ENCODE measurements at places on chromosomes 4 and X.

DNA sequence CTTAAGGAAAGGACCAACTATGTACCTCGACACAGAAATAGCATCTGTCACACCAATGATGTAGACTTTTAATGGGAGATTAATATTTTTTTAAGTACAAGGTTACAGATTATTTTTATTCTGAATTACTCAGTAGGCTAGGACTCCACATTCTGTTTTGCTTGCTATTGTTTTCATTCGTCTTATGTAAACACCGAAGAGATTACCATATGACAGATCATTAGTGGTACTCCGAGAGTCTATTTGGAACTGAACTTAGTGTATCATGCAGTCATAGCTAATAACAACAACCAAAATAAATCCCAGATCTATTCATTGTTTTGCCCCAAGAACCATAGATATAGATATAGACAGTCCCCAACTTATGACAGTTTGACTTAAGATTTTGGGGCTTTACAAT lies 139.7 kb upstream of the SPRY1 start:
- DNase-seq, result no peak

DNA sequence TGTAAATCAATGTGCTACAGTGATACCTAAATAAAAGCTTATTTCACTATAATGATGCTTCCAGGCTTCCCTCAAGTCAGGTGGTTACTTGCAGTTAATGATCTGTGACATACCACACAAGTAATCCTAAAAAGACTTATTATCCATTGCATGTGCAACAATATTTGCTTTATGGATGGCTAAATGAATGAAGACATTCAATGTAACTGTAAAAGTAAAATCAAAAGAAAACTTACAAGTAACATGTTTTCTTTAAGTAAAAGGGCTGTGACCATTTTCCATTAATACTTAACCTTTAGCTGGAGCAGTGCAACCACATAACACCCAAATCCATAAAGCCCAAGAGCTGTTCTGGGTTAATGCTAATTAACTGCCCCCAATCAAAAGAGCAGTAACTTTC lies 42.6 kb downstream of the RAB28 start:
- no peak for DNase-seq

GRCh38 chrX:131264053-131264452 lies 25.1 kb downstream of the IGSF1 start:
- no peak for DNase-seq

DNA sequence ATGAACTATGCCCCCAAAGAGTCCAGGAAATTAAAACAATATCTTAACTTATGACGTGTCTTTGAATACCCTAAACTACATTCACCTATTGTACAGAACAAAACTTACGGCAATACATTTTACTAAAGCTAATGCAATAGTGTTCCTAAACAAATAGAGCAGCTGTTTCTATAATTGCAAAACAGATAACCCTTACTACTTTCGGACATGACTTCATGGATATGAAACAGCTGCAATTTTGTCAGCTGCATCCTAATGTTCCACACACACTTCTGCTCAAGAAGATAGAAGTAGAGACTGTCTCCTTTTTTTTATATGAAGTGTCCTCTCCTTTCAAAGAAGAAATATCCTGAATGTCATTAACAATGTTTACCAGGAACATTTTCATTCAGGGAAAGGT lies 174.9 kb downstream of the ACTRT1 start:
- no peak for DNase-seq

GRCh38 chr4:138864961-138865720 lies 150.4 kb upstream of the NOCT start:
- DNase-seq, result no peak

DNA sequence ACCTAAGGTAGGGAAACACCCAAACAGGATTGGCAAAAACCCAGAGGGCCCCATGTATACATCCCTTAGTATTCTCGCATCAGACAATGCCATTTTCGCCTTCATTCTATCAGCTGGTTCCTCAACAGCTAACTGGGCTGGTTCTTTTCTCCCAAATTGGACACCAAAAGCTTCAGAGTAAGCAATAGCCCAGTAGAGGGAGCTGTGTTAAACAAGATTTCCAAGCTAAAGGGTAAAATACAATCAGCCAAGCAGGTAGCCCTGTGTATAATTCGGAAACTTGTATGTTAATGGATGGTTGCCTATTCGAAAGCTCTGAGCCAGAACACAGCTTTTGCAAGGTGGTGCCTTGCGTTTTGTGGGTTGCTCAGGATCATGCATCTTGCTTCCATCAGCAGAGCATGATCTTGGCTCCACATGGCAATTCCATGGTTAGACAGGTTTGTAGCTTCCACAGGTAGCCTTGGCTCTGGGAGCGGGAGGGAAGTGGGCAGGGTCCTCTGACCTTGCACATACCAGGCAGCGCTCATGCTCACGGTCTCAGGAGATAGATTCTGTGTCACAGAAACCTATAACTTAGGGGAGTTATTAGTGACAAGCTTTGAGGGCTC lies 115.2 kb upstream of the LNX1 start:
- peak; percentile 67 for DNase-seq

DNA sequence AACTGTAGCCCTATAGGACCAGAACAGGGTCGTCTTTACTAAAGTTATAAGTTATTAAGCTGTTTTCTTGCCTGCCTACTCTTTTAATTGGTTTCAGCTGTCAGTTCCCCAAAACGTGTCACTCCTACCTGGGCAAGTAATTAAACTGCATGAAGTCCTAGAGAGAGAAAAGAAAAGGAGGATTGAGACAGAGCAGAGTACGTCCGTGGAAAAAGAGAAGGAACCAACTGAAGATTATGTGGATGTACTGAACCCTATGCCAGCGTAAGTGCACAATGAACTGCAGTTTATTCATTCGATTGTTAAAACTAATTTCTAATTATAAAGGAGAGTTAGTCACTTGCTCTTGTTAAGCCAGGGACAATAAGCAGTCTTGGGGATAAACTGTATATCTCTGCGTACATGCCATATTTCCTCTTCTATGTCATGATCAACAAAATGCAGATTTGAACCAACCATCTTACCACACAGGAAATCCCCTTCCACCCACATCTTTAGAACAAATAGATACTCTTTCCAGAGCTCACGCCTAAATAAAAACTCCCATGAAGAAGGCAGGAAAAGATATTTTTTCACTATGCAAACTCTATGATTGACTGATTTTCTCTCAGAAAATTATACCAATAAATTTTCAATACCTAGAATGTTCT lies 22.8 kb downstream of the STAP1 start:
- peak; percentile 48 for DNase-seq

GRCh38 chr4:107780665-107781064 lies 44.1 kb upstream of the SGMS2 start:
- DNase-seq, result peak; percentile 28

GRCh38 chr4:73034896-73035295 lies 34.6 kb downstream of the COX18 start:
- no peak for DNase-seq

DNA sequence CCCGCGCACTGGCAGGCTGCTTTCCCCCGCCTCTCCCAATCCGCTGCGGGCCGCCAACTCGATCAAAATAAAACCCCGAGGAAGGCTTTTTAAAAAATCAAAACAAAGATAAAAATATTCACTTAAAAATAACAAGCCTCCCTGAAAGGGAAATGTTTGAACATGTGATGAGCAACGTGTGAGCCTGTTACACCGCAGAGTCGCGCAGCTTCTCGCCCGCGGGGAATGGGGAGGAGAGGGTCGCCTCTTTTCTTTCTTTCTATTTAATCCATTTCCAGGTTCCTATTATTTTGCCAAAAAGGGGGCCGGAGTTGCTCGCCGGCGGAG lies 326.0 kb upstream of the F9 start:
- DNase-seq, result no peak

GRCh38 chrX:103716962-103717361 lies 6.3 kb downstream of the TMEM31 start:
- no peak for DNase-seq

DNA sequence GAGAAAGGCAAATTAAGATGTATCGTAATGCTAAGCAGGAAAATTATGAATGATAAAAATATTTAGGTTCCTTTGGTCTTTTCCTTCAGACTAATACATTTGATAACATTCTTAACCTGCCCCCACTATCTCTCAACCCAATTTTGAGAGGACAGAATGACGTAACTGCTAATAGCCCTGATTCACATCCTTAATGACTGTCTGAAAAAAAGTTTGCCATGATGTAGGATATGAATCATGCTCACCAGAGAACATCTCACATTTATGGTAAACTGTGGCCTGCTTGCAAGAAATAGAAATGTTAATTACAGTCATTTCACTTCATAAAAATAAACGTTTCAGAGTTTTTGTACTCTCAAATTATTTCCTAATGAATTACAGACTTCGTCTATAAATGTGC lies 128.0 kb upstream of the VEGFC start:
- DNase-seq, result no peak

DNA sequence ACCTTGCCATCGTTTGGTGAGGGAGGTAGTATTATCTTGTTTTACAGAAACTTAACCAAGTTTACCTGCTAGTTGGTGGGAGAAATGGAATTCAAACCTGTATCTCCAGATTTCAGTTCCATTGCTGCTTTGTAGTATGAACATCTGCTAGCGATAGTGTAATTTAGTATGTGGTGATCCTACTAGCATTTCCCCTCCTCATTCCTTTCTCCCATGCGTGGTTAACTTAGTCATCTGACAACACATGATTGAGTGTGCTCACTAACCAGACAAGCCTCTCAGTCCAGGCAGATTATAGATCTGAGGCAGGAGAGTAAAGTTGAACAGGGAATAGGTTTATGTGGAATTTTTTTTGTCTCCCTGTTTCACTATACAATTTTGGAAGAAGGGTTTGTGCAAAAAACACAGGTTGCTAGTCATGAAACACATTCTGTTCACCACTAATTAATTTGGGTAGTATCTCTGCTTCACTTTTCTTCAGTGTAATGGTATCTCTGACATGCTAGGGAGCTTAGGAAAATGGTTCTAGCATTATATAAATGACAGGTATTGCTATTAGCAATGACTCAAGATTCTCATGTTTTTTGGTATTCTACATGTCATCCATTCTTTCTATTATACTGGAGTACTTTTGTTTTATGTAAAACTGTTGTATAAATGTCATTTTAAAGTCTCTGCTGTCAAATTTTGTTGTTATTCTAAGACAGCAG lies 21.7 kb downstream of the RBPJ start:
- no peak for DNase-seq

DNA sequence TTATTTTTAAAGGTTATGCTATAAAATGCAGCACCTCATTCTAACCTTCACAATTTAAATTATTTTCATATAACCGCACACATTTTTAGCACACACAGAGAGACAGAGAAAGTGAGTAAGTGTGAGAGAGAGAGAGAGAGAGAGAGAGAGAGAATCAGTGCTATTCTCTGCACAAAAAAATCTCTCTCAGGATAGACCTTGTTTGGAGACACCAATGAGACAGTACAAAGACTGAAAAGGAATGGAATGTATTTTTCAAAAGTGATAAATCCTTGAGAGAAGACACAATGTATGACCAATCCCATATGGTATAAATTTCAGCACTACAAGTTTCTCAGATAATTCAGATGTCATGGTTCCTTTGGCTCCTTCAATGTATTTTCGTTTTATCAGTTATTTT lies 132.1 kb upstream of the PCDH18 start:
- DNase-seq, result no peak

DNA sequence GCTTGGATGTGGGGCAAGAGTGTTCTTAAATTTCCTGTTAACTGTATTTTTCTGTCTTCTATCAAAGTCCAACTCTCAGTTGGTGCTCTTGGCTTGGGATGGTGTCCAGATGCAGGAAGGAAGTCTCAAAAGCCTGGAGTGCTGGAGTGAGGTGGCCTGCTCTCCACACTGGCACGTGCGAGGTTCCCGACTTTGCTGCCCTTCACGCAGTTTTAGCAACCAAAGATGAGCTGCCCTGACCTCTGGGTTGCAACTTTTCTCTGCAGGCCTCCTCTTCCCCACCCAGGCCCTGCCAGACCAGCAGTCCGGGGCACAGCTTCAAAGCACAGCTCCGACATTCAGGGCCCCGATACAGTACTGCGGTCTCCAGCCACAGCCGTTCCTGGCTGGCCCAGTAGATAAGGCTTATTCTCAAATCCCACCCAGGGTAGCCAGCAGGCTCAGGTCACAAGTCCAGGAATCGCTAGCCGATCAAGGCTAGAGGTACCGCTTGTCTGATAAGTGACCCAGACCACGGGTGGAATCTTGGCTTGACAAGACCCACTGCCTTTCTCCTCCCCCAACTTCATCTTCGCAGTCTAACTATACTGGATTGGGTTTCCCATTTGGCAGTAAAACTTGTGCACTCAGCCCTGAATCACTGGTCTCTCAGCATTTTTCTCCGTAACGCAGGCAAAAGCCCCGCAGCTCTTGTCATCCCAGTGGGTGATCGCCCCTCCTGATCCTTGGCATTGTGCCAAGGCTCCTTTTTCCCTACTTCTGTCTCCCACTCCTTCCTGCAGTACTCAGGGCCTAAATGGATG lies 21.8 kb upstream of the JADE1 start:
- DNase-seq, result peak; percentile 84

GRCh38 chr4:53779025-53779424 lies 187.7 kb upstream of the LNX1 start:
- no peak for DNase-seq

DNA sequence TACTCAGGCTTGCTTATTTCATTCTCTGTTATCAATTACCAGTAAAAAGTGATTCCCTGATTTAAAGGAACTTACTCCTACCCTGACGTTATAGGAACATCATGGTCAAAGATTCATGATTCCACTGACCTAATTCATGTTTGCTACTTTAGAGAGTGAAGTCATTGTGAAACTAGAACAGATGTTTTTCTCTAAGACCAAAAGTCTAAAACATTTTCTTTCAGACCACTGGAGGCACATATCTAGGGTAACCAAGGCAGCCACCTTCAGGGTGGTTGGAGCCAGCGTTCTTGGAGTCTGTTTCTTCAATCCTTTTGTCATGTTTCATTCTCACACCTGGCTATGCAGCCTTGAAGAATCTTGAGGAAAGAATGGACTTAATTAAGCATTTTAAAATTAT lies 77.8 kb downstream of the GALNTL6 start:
- DNase-seq, result no peak

DNA sequence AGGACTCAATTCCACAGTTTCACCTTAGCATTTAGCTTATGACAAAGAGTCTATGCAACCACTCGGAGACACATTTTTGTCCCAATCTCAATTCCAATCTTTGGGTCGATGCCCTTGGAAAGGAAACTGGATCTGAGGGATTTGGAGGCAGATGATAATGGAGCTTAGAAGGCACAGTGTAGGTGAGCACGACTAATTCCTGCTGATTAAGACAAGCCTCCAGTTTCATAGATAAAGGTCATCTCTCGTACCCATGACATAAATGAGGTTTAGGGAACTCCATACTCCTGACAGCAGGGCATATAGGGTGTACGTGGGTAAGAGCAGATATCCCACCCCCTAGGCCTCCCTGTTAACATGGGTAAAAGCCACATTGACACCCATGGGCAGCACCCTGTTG lies 24.4 kb upstream of the ZNF718 start:
- no peak for DNase-seq

DNA sequence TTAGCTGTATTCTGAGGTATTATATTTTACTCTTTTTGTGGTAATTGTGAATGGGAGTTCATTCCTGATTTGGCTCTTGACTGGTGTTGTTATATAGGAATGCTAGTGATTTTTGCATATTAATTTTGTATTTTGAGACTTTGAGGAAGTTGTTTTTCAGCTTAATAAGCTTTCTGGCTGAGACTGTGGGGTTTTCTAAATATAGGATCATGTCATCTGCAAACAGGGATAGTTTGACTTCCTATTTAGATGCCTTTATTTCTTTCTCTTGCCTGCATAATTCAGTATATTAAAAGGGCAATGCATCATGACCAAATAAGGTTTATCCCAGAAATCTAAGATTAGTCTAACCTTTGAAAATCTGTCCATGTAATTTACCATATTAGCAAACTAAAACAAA lies 44.7 kb upstream of the EPGN start:
- DNase-seq, result no peak

GRCh38 chrX:66030505-66031317 lies 9.2 kb downstream of the VSIG4 start:
- DNase-seq, result peak; percentile 66

All from hematopoietic multipotent progenitor cell treated with erythropoietin and hydrocortisone succinate and interleukin-3 and kit ligand, for 6 days (in vitro differentiated cells).